Lower leg skin (tissue), 4 donors: ENCODE measurements at places on chromosomes 7 and 10. TPM values are rescaled to one million over a fixed set of nuclear protein-coding genes. Genes with fewer than 3 reads are reported as not detected.

GRCh38 chr10:91493313-91493712, 83.2 kb downstream of the HECTD2 start:
- DNase-seq: no peak

Gene FRMPD2
- total RNA-seq: not detected

DNA sequence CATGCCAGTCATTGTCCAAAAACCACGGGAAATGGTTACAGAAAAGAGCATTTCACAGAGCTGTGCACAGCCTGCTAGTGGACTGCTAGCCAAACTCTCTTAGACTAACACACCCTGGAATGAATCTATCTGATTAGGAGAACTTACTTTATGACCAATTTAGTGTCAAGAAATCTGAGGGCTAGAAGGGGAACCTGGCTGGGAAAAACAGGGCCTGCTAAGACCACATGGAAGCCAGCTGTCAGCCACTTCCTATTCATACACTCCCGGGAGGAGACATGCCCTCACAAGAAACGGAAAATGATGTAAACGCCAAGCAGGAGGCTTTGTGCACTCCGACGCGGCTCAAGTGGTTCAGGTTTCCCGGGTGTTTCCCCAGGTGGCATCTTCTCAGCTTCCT, 54.8 kb downstream of the MPP7 start:
- DNase-seq: no peak

DNA sequence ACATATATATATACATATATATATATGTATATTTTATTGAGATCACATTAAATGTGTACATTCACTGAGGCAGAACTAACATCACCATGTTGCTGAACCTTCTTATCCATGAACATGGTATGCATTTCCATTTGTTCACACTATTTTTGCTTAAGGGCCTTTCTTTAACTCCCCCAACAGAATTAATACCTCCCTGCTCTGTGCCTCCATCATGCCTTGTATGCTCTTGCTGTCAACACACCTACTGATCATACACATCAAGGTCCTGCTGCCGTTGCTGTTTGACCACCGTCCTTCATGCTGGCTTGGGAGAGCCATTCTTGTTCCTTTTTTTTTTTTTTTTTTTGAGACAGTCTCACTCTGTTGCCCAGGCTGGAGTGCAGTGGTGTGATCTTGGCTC, 43.5 kb downstream of the EPHB4 start:
- no peak for DNase-seq

DNA sequence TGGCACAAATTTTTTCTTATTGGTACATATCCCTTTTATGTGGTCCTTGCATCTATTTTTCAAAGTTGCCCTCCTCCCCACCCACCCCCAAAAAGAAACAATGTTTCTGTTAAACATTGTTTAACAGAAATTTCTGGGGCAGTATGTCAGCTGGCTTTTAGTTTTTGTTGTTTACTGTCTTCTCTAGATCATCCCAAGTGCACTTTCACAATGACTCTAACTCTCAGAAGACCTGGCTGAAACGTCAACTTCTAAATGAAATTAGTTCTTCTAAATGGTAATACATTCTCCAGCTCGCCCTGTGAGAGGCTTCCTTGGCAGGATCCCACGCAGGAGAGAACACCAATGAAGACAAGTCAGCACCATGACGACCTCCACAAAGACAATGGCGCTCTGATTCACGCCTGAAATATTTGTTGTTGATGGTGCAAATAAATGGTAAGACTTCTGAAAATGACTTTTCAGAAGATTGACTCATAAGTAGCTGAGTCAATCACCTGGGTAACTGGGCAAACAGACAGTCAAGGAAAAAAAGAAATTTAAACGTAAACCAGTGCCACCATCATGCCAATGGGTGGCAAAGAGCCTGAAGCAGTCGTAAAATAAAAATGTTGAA, 293.7 kb downstream of the FZD1 start:
- DNase-seq: no peak

- DNase-seq: no peak
Measured at GRCh38 chr10:105658696-105659095, 1017.6 kb downstream of the SORCS3 start.
